Activated CD8-positive, alpha-beta memory T cell treated with anti-CD3 and anti-CD28 coated beads for 1 hour (primary cell): ENCODE measurements at places on chromosomes 3 and 15.

DNA sequence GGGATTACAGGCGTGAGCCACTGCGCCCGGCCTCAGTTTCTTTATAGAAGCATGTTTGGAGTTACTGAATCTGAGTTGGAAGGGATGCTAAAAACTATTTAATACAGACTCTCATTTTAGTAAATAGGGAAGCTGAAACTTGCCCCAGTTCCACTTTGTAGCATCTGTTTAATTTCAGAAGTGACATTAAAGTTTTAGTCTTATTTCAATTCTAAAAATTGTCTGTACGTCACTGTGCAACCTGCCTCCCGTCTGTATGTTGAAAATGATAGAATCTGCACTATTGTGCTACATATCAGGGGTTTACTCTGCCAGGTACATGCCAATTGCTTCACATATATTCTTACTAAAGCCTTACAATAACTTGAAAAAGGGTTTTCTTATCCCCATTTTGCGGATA lies 15.3 kb downstream of the CNOT10 start:
- no peak for DNase-seq

GRCh38 chr3:125212091-125212508 lies 448 bp downstream of the SLC12A8 start:
- DNase-seq: no peak

DNA sequence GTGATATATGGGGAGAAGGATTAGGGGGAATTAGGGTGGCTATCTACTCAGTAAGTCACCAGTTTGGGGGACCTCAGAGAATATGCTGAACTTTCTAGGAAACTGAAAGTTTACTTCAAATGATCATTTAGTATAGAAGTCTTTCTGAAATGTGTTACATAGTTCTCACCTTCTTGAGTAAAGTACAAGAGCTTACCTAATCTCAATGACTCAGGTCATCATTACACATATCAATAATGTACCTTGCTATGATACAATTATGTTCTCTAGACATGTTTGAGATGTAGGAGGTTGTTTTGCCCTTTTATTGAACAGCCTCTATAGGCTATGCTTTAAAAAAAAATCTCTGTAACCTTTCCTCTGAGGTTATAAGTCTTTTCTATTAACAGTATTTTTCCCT lies 50.7 kb downstream of the TMEM41A start:
- DNase-seq: no peak

DNA sequence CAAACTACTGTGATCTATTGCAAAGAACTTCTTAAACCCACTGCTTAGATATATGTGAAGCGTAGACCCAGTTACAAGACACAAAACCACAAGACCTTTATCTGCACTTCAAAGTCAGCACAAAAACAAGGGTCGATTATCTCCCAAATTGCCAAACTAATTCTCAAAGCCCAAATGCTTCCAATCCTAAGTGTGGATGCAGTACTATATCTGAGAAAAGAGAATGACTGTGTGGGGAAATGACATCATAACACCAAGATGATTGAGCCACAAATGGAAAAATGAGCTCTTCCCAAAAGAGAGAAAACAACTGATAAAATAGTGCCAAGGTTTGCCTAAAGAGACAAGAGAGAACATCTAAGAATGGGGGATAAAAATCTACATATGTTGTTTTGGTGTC lies 86.2 kb downstream of the MEIS2 start:
- no peak for DNase-seq

DNA sequence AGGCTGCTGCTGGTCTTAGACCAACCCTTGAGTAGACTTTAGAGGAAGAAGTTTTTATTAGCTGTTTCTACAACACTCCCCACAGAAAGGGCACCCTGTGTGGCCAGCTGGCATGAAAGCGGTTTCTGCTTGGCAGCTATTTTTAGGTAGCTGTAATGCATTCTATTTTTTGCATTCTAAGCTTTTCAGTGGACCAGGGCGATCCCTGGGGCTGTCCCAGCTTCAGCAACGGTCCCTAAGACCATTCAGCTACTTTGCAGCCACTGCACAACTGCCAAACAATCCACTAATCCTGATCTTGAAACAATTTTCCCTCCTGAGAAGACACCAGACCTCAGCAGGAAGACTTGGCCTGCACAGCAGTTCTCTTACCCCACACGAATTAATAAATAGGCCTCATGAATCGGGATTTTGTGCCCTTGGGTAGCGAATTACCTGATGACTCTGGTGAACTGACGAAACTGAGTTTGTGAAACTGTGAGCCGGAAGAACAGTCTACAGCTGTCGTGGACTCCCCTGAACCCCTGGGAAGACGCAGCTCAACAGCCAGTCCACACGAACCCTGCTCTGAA lies 14.6 kb upstream of the TFRC start:
- no peak for DNase-seq
